ENCODE measurements at places on chromosomes 4 and X.

DNA sequence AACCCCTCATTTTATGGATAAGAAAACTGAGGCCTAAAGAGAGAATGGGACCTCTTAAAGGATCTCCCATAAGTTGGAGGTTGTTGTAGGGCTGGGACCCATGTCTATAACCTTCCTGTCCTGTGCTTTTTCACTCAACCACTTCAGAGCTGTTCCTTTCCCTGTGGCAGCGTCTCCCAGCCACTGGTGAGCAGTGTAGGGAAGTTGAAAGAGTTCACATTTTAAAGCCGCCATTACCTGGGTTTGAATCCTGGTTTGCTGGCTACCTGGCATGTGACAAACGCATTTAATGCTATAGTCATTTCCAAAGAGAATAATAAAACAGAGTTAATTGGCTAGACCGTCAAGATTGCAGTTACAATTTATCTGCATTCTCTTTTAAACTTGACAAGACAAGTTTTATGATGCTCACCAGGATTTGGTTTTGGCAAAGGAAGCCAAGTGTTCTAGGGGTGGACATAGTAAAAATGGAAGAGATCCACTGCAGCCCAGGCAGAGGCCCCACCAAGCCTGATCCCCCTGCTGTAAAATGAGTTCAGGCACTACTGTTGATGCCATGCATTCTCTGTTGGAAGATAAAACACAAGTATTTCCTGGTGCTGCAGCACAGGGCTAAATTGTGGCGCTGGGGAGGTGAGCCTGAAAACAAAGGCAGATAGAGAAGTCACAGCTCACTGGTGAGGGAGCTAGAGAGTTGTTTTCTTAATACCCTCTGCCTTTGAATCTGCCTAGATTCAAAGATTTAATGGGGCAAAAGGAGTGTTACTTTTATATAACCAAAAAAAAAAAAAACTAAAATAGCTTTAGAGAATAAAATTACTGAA is 218.7 kb downstream of the NWD2 start:
- no peak for DNase-seq

DNA sequence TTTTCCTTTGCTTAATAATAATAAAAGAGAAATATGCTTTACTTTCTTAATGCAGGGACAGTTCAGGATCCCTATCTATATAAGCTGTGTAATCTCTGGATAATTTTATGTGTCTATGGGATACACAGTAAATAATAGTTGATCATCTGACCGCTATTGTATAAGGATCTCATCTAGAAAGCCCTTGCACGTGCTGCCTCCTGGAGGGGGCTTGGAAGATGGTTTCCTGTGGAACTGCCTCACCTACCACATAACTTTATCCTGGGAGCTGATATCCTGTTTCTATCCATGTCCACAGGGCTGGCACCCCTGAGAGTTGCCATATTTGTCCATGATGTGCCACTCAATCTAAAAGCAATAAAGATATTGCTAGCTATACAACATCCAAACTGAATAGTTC is 139.3 kb upstream of the FRMPD4 start:
- DNase-seq: no peak

GRCh38 chrX:40117715-40118285 is 20.0 kb upstream of the BCOR start:
- DNase-seq: no peak

GRCh38 chrX:22959204-22959920 is 40.4 kb upstream of the DDX53 start:
- no peak for DNase-seq

DNA sequence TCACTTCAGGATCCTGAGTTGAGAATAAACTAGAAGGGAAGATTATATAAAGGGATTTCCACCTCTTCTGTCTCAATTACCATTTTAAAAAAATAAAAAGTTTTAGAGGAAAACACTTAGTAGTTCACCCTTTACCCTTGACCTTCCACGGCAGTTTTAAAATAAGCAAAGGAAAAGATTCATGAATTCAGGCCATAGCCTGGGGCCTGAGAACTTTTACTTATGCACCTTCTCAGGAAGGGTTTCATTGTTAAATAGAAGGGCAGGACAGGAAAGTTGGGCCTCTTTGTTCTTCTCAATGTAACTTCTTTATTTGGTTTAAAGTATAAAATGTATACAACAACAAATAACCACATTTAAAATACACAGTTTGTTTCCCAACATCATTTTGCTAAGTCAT is 54.9 kb downstream of the PKD2 start:
- DNase-seq: no peak

DNA sequence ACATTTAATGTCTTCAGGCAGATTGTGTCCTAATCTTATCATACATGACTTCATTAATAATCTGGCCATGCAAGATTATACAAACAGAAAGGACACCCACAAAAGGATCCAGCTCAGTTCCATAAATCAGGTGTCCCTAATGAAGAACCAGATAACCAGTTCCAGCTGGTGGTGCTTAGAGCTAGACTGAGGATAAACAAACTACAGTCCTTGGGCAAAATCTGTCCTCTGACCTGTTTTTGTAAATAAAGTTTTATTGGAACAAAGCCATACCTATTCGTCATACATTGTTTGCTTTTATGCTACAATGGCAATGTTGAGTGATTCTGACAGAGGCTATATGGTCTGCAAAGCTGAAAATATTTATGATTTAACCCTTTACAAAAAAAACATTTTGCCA is 199.5 kb downstream of the MID1IP1 start:
- DNase-seq: no peak

GRCh38 chr4:147408189-147408588 is 72.7 kb upstream of the EDNRA start:
- no peak for DNase-seq

GRCh38 chrX:133249266-133250058 is 31.3 kb upstream of the TFDP3 start:
- no peak for DNase-seq

GRCh38 chrX:154805696-154806091 is 409 bp upstream of the MPP1 start:
- no peak for DNase-seq

- no peak for DNase-seq
These were observed 82.4 kb downstream of the PRDM5 start for GRCh38 chr4:120839974-120840751.

DNA sequence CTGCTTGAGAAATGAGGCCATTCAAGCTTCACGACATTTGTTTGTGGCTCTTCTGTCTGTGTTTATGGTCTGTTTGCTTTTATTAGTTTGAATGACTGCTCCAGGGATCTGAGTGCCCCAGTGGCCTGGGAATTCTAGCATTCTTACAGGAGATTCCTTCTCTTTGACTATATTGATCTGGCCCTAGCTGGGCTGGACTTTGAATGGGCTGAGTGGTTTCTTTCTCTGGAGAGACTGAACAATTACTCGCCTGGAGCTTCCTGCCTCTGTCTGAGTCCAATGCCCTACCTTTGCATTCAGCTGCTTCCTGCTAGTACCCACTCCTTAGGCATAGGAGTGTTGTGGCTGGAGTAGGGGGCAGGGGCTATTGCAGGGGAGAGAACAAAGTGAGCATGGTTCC is 51.2 kb upstream of the EDA start:
- no peak for DNase-seq

- no peak for DNase-seq
These were observed 73.7 kb upstream of the STIM2 start for GRCh38 chr4:26786916-26787315.

GRCh38 chrX:113305496-113305895 is 464.9 kb upstream of the AMOT start:
- DNase-seq: peak; percentile 33

Data from fibroblast of skin of left biceps (primary cell).